Endodermal cell (in vitro differentiated cells): ENCODE measurements at places on chromosomes 12 and 14.
A peak's percentile ranks its signal among the peaks of the same experiment; 100 is the strongest.

DNA sequence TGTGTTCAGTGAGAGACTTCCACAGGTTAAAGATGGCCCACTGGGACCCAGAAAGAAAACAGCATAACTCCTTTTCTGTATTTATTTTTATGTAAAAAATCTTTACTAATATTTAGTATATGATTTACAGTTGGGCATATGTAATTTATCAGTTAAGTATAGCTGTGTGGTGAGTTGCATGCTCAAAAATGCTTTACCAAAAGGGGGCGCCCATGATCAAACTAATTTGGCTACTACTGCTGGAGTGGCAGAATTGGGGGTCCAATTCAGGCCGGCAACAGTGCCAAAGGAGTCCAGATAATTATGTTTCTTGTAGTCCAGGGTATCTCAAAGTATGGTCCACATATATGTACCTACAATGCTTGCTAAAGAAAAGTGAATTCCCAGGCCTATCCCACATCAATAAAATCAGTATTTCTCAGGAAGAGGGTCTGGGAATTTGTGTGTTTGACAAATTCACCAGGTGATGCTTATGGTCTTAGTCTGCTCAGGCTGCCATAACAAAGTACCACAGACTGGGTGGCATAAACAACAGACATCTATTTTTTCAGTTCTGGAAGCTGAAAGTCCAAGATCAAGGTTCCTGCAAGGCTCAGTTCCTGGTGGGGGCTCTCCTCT, 152.0 kb downstream of the KTN1 start:
- peak; percentile 82 for DNase-seq

GRCh38 chr12:124207617-124208016, 87.3 kb upstream of the RFLNA start:
- peak; percentile 48 for DNase-seq

- DNase-seq, result no peak
Measured at GRCh38 chr14:33566082-33566481, 384.8 kb downstream of the EGLN3 start.

DNA sequence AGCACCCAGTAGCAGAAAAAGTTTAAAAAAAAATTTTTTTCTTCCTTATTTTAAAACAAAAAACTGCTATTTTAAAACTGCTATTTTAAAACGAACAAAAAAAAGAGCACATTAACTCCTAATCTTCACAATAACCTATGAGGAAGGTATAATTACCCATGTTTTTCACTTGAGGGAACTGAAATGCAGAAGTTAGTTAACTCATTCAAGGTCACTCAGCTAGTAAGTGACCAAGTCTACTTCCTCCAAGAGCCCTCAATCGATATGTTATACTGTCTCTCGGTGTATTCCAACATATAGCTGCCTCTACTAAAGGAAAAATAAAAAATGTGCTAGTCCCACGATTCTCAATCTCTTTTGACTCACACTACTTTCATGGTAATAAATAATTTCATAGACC, 7.8 kb downstream of the RPAP3 start:
- no peak for DNase-seq

- DNase-seq, result no peak
Measured at GRCh38 chr14:98494582-98494981, 777.4 kb downstream of the BCL11B start.

DNA sequence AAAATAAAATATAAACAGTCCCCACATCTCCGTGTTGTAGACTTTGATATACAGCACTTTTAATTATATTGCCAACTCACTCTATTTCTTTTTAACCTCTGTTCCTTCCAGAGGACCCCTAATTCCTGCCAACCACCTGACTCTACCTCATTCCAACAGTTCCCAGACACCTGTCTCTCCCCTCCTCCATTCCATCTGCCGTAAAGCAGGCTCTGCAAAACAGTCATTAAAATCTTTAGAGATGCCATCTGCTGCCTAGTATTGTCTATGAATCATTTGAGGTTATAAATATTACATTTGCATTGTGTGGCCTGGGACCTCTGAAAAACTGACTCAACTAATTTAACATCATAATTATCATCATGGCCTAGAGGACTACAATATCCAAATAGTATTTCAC, 148.8 kb upstream of the DCN start:
- DNase-seq, result no peak

- no peak for DNase-seq
Measured at GRCh38 chr12:44830566-44831055, 45.5 kb downstream of the NELL2 start.
